ENCODE measurements at places on chromosomes 1 and 21.

DNA sequence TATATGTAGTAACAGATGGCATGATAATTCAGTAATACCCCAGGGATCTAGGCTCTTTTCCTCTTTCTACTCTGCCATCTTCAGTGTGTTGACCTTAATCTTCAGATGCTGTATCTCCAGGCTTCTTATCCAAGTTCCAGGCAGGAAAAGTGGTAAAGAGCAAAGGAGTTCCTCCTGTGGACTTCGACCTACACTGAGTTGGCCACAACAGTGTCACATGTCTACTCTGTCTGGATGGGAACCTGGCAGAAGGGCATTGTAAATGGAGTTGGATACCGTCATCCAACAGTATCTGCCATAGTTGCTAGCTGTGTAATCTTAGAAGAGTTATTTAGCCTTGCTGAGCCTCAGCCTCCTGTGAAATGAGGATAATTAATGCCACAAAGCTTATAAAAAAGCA, 21.9 kb downstream of the IL23R start:
- no peak for DNase-seq

DNA sequence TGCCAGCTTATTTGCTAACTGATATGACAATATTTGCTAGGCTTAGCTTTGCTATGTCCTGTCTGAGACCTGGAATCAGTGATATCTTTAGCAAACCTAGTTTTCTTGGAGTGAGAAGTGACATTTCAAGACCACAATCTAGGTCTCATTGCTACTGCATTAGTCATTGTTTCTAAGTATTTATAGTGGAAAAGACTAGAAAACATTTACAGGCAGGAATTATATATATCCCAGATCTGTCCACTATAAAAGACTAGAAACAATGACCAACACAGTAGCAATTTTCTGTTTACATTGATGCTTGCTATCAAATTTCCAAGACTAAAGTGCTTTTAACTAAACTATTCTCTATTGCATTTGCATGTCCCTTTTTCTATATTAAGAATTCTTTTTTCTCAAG, 5.0 kb upstream of the RGS18 start:
- DNase-seq: no peak

- no peak for DNase-seq
Measured at GRCh38 chr1:51336004-51336403, 5.6 kb upstream of the TTC39A start.

- no peak for DNase-seq
Measured at GRCh38 chr1:202498542-202498941, 150.0 kb downstream of the PPP1R12B start.

DNA sequence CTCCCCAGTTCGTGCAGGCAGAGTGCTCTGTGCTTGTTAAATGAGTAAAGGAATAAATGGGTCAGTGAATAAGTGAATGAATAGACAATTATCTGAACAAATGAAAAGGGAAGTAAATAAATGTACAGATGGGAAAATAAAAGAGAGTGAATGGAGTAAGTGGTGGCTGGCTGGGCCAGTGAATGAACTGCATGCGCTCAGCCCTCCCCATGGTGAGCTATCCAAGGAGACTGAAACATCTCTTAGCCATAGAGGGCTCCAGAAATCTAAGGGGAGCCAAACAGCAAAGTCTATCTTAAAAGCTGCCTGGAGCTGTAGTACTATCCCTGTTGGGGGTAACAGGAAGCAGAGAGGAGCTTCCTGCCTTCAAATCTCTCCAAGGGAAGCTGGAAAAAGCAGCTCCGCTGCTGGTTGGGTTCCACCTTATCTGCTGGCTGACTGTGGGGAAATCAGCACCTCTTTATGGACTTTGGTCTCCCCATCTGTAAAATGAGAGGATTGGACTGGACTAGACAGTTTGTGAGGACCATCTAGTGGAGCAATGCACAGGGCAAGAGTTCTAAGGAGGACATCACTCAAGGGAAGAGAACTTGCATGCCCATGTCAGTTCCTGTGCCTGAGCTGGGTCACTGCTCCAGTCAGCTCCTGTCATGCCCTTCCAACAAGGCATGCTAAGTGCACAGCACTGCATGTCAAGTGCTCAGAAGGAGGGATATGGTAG, 77.9 kb downstream of the TRABD2B start:
- no peak for DNase-seq

DNA sequence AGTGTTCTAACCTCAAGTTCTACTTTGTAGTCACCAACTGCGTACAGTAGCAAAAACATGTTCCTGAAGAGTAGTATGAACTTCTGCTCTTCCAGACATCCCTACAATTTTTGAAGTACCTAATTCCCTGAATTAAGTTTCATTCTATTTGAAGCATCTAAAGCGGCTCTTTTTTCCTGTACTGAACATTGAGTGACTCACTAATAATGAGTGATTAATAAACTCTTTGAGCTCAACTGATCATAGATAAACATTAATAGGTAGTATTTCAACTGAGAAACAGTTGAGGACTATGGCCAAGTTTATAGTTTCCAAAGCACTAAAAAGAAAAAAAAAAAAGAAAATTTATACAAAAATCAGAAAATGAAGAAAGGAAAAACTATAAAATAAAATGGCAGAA, 683.1 kb downstream of the LTN1 start:
- DNase-seq: no peak
